ENCODE measurements at places on chromosomes 2 and 18.

GRCh38 chr2:96869281-96869821 lies 529 bp downstream of the SEMA4C start:
- DNase-seq: peak; percentile 81

- DNase-seq: no peak
Measured at GRCh38 chr18:50751490-50751889, 68.3 kb downstream of the MRO start.

GRCh38 chr2:172442072-172442895 lies 14.9 kb downstream of the ITGA6 start:
- DNase-seq: peak; percentile 98

- DNase-seq: no peak
Measured at GRCh38 chr2:38718601-38719000, 32.6 kb downstream of the SRSF7 start.

- DNase-seq: no peak
Measured at GRCh38 chr2:113176696-113177355, 3.1 kb downstream of the PSD4 start.

- DNase-seq: no peak
Measured at GRCh38 chr18:33022370-33022769, 249.5 kb upstream of the KLHL14 start.

GRCh38 chr2:95074663-95075439 lies 46.8 kb downstream of the MRPS5 start:
- DNase-seq: no peak

DNA sequence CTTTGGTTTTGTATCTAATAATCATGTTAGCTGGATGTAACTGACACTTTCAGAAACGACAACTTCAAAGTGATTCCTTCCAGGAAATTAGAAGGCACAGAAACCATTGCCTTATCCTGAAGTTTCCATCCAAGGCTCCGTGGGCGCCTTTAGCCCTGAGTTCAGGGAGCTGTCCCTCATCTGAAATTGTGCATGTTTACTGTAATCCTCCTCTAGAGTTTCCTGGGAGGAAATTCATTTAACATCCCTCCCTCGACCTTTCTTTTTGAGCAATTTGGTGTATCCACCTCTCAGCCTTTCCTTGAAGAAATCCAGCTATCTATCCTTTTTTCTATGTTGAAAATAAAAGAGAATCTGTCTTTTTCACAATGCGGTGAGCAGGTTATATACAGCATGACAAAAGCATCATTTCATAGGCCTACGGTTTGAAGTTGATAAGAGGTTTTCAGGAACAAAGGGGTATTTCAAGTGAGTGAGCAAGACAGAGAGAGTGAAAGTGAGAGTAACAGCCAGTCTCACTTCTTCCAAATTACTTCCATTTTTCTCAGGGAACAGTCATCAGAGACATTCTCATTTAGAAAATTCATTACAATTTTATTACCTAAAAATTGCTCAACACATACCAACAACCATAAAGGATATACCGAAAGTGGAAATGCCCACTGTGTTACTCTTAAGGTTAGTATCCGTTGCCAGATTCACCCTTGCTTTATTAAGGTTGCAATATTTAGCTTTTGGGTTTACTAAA lies 167.3 kb downstream of the MREG start:
- DNase-seq: no peak

DNA sequence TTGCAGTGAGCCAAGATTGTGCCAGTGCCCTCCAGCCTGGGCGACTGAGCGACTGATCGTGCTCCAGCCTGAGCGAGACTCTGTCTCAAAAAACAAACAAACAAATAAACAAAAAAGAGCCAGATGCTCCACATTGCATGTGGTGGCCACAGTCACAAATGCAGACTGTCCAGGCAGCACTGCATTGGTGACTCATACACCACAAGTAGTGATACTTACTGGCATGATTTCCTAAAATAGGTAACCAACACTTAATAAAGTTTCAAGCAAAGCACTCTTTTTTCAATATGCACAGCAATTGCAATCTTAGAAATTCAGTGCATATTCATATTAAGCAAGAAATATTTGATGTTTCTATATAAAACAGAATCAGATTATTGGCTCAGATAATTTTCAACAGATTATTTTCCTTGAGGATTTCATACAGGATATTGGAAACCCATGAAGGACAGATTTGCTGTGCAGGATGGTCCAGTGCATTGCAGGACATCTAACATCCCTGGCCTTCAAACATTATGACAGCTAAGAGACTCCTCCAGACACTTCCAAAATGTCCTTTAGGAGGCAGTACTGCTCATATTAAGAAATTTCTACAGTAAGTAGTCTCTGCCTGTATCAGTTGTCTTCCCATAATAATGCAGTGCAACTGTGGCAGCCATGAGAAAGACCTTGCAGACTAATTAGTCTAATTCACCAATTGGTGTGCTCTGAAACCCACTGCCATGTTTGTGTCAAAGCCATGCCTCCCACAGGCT lies 10.5 kb upstream of the SLC1A4 start:
- peak; percentile 61 for DNase-seq

DNA sequence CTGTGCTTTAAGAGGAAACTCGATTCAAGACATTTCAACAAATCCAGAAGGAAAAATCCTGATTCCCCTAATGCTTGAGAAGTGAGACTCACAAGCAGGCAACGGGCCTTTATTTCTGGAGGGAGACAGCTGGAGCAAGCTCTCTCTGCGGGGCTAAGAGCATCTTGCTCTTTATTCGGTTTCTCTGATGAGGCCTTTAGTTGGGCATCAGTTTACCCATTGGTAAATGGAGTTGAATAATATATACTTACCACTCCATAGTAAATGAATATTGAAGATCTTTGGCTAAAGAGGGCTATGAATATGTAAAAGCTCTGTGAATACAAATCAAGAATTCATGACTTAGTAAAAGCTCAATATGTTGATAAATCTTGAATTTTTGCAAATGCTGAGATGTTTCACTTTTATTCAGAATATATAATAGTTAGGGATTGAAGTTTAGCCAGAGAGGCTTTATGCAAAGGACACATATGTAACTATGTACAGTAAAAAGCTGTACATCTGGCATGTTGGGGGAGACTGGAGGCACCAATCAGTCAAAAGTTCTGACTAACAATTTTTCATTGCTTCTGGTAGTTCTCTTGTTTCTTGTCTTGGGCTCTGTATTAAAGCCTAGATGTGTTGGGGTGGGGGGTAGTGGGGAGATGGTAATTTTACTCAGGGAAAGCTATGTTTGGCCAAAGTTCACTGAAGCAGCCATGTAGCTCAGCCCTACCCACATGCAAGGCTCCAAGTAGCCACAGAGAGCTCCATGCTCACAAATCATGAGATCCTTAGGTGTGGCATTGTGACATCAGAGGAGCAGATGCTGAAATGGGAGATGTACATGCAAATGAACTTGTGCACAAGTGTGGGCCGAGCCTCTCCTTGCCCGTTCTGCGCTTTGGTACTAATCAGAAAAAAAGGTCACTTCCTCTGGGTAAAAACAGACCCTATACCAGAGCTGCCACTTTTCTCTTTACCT lies 200.2 kb downstream of the SATB2 start:
- no peak for DNase-seq

DNA sequence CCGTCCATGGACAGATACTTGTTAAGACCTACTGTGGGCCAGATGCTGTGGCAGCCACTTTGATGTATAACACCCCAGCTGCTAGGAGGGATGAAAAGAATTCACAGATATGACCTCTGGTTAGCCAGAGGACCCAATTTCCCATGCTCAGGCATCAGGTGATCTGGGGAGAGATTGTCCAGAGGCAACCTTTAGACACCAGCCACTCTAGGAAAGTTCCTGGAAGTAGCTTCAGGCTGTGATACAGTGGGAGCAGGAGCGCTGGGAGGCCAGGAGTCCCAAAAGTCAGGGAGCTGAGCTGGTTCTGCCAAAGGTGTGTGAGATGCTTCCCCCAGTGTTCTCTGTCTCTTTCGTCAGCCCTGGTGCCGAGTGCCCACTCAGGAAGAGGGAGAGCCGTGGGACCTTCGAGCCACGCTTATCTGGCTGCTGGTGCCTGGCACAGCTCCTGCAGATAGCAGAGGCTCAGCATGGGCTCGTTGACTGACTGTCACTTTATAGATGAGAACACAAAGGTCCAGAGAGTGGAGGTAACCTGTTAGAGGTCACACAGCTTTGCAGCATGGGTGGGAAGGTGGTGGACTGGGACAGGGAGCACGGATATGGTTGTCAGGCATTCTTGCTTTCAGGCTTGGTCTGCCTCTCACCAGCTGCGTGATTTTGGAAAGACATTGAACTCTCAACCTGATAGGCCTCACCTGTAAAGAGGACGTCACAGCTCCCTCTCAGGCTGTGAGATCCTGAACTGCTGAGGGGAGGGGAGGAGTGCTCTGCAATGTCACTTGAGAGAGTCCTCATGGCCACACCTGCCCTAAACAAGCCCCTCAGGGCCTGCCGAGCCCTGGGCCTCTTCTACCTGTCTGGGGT lies 7.8 kb upstream of the RALB start:
- no peak for DNase-seq

GRCh38 chr18:68035774-68036522 lies 519.4 kb upstream of the DSEL start:
- DNase-seq: no peak

DNA sequence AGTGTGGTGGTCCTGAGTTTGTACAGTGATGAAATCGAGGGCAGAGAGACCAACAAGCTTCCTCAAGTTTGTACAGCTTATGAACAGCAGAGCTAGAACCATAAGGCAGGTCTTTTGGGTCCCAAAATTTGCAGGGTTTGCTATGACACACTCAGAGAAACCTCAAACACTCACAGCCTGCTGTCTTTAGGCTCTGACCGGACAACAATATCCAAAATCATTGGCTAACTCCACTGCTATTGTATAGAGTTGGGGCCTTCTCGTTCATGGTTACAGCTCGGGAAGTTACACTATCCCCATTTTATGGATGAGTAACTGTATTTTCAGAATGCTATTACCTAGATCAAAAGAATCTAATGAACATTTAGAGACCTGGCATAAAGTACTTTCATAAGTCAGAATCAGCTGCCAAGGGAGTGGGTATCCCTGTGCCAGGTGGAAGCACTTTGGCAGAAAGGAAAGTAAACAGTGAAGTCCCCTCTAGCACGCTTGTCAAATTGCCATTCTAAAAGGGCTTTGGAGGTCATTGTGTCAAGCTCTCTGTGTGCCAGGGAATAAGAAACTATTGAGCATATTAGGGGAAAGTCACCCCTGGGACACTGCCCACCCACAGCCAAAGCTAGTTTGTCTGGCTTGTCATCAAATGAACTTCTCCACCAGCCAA lies 331.8 kb downstream of the ALK start:
- DNase-seq: no peak

- DNase-seq: peak; percentile 83
Measured at GRCh38 chr2:85996591-85996990, 107.8 kb upstream of the ST3GAL5 start.

GRCh38 chr18:78769502-78770105 lies 210.0 kb upstream of the SALL3 start:
- DNase-seq: no peak

DNA sequence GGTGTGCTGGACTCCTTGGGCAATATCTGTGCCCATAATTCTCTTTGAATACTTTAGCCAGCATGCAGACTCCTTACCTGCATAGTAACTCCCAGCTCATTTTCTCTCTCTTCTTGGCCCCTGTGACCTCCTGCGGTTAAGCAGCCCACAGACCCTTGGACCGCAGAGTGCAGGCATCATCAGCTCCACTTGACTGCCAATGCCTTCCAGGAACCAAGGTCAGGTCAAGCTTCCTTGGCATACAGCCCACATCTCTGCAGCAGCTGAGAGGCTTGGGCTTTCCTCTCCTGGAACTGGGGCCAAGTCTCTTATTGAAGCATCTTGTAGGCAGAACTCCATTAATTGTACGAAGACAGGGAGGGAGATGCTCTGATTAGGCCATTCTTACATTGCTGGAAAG lies 130.1 kb upstream of the PIEZO2 start:
- no peak for DNase-seq

- DNase-seq: no peak
Measured at GRCh38 chr2:176464886-176465564, 195.8 kb downstream of the MTX2 start.

DNA sequence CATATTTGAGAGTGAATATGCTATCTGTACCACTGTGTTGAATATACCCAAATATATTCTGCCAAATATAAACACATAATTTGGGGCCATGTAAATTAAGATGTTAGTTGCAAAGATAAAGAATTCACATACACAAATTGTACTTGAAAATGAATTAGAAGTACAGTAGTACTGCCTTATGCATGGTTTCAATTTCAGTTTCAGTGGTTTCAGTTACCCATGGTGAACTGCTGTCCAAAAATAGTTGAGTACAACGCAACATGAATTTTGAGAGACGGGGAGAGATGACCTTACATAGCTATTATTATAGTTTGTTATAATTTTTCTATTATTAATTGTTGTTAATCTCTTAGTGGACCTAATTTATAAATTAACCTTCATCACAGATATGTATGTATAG lies 1313.0 kb upstream of the FAM98A start:
- DNase-seq: no peak

DNA sequence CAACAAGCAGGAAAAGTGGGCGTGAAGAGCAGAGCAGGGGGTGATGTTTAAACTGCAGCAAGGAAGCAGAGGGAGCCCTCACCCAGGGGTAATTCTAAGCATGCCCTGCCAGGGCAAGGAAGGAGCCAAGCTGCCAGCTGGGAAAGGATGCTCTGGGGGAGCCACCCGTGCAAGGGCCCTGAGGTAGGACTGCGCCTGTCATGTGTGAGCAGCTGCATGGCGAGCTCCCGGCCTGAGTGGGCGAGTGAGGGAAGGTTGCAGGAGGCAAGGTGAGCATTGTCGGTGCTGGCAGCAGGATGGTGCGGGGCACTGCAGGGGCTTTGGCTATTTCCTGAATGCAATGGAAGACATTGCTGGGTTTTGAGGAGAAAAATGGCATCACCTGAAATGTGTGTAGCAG lies 107.2 kb downstream of the COPS8 start:
- DNase-seq: no peak

DNA sequence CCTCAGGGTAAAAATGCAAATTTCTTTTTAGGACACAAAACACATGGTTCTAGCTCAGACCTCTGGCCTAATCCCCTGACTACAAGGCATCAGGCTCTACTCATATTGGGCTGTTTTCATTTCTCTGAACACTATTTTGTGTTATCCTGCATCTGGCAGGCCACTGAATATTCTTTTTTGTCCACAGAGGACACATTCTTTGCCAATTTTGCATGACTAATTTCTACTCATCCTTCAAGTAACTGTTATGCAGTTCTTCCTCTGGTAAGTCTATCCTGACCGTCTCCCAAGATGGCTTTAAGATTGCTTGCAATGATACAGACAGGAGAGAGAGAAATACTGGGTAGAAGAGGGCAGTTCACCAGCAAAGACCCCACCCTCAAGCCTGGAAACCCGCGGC lies 107.6 kb upstream of the RGPD4 start:
- no peak for DNase-seq

DNA sequence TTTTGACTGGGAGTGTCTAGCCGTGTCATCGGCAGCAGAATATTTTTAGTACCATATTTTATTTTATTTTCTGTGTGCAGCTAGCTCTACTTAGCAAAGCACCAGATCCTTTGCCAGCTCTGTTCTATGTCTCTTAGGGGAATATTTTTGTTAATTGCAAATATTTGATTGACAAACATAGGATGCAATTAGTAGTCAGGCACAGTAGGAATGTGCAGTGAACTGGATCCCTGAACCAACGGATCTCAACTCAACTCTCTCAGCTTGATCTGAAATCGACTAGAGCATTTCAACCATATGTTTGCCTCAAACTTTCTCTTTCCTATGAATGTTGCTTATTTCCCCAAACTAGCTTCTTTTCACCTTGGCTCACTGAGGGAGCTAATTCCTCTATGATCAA lies 998.0 kb upstream of the FANCL start:
- no peak for DNase-seq

Measured in islet precursor cell (in vitro differentiated cells).